Choroid plexus epithelial cell (primary cell): ENCODE measurements at places on chromosomes 3 and 15.

GRCh38 chr3:149080699-149081091, 5.6 kb downstream of the HLTF start:
- peak; percentile 73 for DNase-seq

GRCh38 chr3:86923071-86923491, 67.9 kb downstream of the VGLL3 start:
- peak; percentile 92 for DNase-seq

- DNase-seq: no peak
Measured at GRCh38 chr3:99856437-99857220, 39.0 kb downstream of the CMSS1 start.

- DNase-seq: peak; percentile 15
Measured at GRCh38 chr3:23308986-23309625, 106.0 kb downstream of the UBE2E2 start.

- DNase-seq: no peak
Measured at GRCh38 chr3:4900298-4900697, 78.9 kb upstream of the BHLHE40 start.

DNA sequence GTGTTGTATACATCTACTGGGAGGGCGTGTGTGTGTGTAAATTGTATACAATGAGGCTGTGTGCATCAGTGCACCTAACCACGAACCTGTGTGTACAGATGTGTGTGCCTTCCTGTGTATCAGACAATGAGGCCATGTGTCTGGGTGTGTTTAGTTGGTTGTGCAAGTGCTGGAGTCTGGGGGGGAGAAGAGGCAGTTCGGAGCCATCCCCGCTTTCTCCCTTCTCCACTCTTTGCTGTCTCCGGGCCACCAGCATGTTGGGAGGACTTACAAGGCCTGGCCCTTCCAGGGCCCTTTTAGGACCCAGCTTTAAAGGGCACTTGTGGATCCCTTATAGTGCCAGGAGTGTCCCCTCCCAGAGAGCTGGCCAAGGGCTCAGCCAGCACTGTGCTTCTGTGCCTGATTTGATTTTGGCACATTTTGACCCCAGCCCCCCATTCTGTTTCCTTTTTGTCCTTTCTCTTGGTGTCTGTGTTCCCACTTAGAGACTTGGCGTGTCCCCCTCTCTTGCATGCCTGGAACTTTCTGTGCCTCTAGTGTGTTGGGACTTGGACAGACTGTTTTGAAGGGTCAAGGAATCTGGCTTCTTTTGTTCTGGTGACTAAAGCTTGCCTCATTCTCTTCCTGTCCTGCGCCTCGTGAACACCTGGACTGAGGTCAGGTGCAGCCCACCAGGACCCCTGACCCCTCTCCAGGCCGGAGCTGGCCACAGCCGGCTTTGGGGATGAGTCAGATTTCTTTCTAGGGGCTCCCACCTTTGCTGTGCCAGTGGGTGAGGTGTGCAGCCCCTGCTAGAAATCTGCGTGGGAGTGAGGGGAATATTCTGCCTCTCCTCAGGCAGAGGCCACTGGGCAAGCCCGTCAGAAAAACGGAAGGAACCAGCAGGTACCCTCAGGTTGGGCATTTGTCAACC, 1.5 kb downstream of the CTDSPL start:
- peak; percentile 37 for DNase-seq

DNA sequence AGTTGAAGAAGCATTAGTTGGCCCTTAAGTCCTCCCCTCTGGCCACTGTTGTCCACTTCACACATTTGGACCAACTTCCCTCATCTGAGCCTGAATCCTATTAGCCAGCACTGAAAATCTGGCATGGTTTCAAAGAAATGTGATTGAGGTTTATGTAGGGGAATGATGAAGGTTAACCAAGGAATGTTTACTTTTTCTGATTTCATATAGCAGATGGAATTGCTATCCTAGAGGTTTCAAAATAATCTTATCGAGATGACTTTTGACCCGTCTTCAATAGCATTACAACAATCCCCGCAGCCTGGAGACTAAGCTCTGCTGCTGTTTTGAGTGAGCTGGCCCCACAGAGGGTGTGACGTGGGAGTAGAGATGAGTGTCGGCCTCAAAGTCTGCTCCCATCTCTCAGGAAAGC, 200.8 kb upstream of the IL12A start:
- peak; percentile 96 for DNase-seq

GRCh38 chr15:31977812-31978661, 52.3 kb upstream of the CHRNA7 start:
- DNase-seq: peak; percentile 41

- no peak for DNase-seq
Measured at GRCh38 chr15:48380198-48380597, 49.0 kb downstream of the DUT start.

- no peak for DNase-seq
Measured at GRCh38 chr3:195872800-195873199, 35.6 kb downstream of the TNK2 start.

GRCh38 chr15:70411143-70411863, 313.6 kb upstream of the TLE3 start:
- DNase-seq: no peak

GRCh38 chr15:60720086-60720485, 241.1 kb upstream of the ICE2 start:
- no peak for DNase-seq

DNA sequence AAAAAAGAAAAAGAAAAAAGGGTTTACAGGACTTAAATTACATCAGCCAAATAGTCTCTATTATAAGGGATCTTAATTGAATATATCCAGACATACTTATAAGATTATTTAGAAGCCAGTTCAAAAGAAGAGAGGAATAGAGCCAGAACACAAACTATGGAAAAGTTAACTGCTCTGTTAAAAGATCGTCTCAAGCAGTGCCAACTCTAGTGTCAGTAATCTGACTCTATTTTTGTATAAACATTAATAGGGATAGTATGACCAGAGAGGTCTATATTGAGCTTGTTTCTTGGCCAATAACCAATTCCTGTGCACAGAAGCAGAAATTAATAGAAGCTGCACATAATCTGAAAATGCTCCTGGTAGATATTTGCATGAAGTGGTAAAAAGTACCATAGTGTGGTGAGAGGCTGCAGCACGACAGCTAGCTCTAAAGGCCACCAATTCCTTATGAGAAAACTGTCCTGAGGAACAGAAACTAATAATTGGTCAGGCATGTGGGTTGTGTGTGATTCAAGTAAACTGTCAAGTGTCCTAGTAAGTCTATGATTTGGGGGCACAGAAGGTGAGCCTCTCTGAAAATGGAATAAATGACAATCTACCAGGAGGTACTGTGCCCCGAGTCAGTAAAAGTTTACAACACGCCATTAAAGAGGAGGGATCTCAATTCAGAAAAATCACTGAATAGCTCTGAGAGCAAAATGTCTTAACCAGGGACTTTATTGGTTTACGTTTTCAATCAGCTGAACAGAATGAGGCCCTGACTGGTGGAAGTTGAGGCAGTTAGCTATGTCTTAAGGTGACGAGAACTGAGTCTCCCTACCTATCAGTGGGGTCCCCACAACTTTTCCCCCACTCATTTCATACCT, 51.5 kb upstream of the NANOGP8 start:
- DNase-seq: no peak

GRCh38 chr3:40753291-40753770, 228.6 kb downstream of the ZNF621 start:
- no peak for DNase-seq
